NCI-H526 (cell line): ENCODE measurements at places on chromosomes 4 and X.

GRCh38 chr4:180558427-180558826 is 1684.8 kb upstream of the TENM3 start:
- DNase-seq, result no peak

DNA sequence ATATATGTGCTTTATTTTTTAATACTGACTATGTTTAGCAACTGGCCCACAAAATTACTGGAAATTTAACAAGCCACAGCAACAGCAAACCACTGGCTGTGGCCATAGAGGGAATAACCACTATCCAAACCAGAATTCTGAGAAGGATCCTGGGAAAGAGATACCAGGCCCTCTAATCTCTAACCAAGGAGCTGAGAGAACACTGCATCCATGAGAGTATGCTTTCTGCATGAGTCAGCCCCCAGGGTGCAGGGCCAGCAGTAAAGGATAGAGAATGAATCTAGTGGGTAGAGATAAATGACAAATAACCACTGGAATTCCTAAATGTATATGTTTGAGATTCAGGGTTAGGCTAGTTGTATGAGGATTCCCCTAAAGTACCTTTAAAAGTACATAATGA is 221.8 kb downstream of the KIT start:
- no peak for DNase-seq

DNA sequence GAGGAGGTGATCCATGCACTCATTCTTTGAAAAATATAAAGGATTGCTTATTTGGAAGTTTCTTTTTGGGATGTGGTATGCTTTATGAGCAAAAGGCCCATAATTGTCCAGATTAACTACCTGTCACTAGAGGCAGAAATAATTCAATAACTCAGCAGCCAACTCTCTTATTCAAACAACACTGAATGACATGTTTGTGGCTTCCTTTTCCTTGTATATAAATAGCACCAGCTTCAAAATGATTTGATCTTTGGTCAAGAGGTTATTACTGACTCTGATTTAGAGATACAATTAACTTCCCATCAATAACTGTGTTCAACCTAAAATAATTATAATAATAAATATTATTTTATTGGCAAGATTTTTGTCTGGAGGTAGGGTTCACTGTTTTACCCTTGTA is 232.3 kb downstream of the AFF2 start:
- DNase-seq, result no peak

GRCh38 chr4:151729731-151730559 is 30.9 kb downstream of the GATB start:
- no peak for DNase-seq

GRCh38 chr4:169630069-169630468 is 9.7 kb downstream of the CLCN3 start:
- no peak for DNase-seq

- no peak for DNase-seq
These were observed 103.4 kb upstream of the LNX1 start for GRCh38 chr4:53694666-53695065.

DNA sequence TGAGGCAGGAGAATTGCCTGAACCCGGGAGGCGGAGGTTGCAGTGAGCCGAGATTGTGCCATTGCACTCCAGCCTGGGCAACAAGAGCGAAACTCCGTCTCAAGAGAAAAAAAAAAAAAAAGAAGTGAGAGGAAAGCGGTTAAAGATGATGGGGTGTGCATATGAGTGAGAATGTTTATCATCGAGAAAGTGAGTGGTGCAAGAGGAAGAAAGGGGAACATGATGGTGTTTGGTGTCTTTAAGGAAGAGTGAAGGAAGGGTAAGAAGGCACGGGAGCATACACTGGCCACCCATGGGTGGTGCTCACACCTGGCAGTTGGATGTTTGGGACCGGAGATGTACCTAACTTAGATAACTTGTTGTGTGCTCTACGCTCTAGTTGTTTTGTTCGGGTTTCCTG is 62.2 kb downstream of the STOX2 start:
- DNase-seq, result no peak

DNA sequence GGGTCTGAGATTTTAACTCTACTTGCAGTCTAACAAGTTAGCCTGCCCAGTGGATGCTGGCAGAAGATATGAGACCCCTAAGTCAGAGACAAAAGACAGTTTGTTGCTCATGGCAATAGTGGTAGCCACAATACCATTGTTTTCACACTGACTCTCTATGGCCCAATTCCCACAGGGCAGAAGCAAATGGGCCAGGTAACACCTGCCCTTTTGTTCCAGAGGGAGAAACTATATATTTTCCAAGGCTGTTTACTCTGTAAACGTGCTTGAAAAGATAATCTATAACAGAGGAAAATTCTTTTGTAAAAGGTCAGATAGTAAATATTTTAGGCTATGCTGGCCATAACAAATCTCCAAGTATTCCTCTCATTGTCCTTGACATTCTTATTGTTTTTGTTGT is 57.2 kb upstream of the NPNT start:
- DNase-seq, result no peak

- peak; percentile 30 for DNase-seq
These were observed 129.6 kb upstream of the TBL1X start for GRCh38 chrX:9335251-9335650.
